ENCODE measurements at places on chromosomes 11 and 22. TPM values are rescaled to one million over a fixed set of nuclear protein-coding genes. Genes with fewer than 3 reads are reported as not detected.

Gene PANX3
- not detected for total RNA-seq

Gene LRRC51
- total RNA-seq: 9.6 TPM

GRCh38 chr11:118838905-118839553 is 44.7 kb upstream of the CXCR5 start:
- no peak for DNase-seq

DNA sequence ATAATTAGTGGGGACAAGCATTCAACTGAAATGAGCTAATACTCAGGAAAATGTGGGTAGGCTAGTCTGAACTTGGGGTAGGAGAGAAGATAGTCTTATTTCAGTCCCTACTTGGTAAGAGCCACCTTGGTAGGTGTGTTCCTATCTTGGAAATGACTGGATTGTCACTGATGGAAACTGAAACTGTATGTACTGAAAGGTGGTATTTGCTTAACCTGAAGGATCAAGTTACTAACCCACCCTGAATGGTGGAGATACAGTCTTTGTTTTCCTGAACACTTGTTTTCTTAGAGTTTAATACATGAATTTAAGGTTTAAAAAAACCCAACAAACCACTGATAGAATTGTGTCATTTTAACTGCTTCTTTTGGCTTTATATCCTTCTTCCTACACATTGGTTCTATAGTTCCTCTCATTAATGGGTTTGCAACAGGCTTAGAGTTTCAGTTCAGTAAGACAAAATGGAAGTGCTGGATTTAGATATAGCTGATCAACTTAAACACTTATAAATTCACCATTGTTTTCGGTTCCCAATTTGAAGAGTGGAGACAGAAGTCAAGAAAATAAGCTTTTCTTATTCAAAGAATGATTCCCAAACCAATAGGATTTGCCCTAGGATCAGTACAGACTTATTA is 4.2 kb downstream of the FAR1 start:
- DNase-seq: no peak

Measured in uterus (tissue), 4 donors.